ENCODE measurements at places on chromosomes 5 and 9. TPM values are rescaled to one million over a fixed set of nuclear protein-coding genes. Genes with fewer than 3 reads are reported as not detected.

- no peak for DNase-seq
These were observed 27.9 kb downstream of the ANXA1 start for GRCh38 chr9:73179589-73179988.

GRCh38 chr5:162852134-162852533, 585.3 kb upstream of the CCNG1 start:
- no peak for DNase-seq

GRCh38 chr9:88476491-88477271, 58.3 kb upstream of the NXNL2 start:
- DNase-seq: no peak

DNA sequence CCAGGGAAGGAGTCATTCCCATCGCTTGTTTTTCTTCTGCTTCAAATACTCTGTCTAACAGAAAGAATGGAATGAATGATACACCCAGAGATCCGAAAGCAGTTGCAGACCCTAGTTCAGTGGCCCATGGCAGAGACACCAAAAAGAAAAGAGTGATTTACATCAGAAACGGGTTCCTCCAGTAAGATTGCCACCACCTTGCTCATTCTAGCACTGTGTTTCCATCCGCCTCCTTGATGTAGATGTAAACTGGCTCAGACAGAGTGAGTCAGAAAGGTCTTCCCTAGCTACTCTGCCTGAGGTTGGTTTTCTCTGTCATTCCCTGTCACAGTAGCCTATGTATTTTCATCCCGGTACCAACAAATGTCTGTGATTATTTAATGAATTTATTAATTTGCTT, 15.9 kb upstream of the CLINT1 start:
- DNase-seq: no peak

DNA sequence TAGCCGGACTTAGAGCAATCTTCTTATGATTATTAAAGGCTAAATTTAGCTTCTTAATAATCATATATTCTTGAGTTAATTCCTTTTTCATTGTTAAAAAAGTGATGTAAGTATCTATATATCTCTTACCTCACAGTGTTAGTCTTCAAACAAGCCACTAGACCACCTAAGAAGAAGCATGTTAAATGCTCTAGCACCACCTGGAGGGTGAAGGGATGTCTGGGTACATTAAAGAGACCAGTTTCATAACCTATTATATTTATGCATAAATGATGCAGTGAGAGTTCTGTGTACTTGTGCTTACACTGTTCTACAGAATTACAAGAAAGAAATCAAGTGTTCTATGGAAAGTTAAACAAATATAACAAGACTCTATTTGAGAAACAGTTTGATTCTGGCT, 55.9 kb upstream of the SLCO6A1 start:
- DNase-seq: no peak

DNA sequence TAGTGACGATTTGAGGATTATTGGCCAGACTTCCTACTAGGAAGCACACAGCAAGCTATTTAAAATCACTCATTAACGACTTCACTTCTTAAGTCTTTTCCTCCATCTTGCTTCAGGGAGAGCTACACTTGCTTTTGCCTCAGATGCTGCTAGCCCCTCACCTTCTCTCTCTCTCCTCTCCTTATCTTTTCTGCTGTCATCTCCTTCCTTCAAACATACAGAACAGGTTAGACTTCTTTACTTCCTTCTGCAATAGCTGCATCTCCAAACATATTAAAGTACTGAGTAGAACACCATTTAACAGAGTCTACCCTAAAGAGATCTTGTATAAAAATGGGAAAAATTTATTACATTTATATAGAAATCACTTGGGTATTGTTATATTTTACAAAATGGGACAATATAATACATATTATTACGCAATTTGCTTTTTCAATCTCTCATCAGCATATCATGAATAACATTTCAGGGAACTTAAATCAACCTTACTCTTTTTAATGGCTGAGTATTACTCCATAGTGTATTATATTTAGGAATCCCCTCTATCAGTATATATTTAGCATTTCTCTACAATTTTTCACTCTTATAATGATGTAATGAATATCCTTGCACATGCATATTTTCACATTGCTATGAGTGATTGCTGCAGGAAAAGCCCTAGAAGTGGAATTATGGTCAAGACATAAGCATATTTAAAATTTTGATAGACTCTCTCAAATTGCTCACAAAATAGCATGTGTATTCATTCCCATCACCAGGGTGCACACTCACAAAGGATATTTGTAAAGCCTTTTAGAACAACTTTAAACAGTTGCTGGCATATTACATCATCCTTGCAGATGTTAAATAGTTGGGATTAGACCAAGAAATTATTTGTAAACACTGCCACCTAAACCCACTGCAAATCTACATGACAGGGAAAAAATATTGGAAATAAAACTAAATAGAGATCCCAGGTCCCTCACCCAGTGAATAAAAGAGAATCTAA, 164.5 kb upstream of the NFIB start:
- no peak for DNase-seq

DNA sequence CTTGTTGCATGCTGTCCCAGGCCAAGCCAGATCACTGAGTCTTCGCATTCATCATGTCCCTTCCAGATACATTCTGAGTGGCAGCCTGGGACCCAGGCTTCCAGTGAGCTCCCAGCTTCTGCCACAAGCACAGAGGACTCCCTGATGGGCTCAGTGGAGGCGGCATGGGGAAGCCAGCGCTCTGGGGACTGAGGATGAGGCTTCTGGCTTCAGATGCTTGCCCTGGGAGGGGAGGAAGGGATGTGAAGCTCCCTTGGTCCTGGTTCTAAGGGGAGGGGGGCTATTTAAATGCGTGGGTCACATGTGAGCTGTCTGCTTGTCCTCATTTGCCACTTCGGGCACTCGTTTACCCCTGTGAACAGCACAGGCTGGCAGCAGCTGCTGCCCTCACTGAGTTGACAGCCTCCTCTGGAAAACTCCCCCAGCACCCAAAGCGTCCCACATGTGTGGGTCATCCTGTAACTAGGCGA, 174.0 kb downstream of the NR3C1 start:
- DNase-seq: peak; percentile 38

GRCh38 chr9:138052635-138053320, 175.2 kb downstream of the CACNA1B start:
- DNase-seq: peak; percentile 38

DNA sequence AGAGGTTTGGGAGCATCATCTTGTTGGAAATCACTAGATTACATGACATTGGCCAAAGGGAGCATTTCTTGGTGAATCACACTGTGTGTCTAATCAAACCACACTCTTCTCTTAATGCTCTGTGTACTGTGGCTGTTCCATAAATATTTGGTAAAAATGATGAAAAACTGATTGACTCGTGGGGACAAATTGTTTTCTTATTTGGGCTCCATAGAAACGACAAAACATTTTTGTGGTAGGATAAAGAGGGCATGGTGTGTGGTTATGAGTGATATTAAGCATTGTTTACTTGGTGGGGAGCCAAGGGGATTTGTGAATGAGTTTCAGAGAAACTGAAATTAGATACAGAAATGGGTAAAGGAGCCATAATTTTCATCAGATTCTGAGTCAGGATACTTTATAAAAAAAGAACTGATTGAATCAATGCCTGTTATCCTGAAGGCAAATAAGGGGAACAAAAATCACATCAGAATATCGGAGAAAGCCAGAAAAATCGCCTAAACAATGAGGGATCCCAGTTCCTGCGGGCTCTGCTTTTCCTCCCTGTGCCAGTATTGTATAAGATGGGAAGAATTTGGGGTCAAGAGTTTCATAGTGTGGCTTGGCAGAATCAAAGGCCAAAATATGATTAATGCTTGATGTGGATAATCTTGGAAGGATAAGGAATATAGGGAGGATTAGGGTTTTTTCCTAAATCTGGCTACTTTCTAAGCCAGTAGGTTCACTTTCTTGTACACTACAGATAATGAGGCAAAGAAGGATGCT, 33.3 kb downstream of the FBXL7 start:
- DNase-seq: no peak

DNA sequence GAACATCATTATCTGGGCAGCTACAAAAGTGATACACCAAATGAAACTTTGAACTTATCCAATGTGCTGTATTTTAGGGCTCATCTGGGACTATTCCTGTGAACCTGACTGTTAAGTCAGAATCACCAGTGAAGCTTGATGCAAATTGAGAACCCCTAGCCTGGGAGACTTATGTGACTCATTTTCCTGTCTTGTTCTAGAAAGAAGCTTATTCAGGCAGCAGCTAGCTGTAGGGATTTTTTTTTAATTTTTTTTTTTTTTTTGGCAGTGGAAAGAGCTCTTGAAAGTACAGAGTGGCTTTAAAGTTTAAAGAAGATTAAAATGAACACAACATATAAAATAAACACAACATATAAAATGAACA, 81.1 kb upstream of the TNFAIP8 start:
- no peak for DNase-seq

DNA sequence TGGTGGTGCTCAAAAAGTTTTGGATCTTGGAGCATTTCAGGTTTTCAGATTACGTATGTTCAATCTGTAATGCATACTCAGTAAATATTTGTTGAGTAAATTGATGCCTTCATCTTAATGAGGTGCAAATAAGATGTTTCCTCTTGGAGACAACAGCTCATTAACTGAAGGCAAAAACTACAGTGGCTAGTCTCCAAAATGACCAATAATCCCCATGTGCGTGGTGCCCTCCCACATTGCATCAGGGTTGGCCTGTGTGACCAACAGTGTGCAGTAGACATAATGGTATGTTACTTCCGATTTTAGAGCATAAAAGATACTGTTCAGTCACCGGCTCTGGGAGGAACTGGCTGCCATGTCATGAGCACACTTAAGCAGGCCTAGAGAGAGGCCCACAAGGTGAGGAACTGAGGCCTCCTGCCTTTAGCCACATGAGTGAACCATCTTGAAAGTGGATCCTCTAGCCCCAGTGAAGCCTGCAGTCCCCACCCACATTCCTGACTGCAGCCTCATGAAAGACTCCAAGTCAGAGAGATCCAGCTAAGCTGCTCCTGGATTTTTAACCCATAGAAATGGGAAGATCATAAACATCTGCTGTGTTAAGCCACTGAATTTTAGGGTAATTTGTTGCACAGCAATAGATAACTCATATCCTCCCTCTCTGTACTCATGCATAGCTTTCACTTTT, 55.7 kb downstream of the LIFR start:
- no peak for DNase-seq

- DNase-seq: peak; percentile 74
These were observed 41.2 kb upstream of the VCAN start for GRCh38 chr5:83430130-83431010.

Gene TOR1A
- total RNA-seq: 51.2 TPM

Gene IFNA13
- total RNA-seq: not detected

Gene ADGRV1
- 0.66 TPM for total RNA-seq

Gene C8G
- total RNA-seq: not detected

Gene RLN1
- total RNA-seq: not detected
